Prostate gland (tissue), 2 donors: ENCODE measurements at places on chromosomes 3 and 15.
A peak's percentile ranks its signal among the peaks of the same experiment; 100 is the strongest.

- DNase-seq, result no peak
Observed at GRCh38 chr3:57557085-57557537, 1.0 kb downstream of the PDE12 start.

DNA sequence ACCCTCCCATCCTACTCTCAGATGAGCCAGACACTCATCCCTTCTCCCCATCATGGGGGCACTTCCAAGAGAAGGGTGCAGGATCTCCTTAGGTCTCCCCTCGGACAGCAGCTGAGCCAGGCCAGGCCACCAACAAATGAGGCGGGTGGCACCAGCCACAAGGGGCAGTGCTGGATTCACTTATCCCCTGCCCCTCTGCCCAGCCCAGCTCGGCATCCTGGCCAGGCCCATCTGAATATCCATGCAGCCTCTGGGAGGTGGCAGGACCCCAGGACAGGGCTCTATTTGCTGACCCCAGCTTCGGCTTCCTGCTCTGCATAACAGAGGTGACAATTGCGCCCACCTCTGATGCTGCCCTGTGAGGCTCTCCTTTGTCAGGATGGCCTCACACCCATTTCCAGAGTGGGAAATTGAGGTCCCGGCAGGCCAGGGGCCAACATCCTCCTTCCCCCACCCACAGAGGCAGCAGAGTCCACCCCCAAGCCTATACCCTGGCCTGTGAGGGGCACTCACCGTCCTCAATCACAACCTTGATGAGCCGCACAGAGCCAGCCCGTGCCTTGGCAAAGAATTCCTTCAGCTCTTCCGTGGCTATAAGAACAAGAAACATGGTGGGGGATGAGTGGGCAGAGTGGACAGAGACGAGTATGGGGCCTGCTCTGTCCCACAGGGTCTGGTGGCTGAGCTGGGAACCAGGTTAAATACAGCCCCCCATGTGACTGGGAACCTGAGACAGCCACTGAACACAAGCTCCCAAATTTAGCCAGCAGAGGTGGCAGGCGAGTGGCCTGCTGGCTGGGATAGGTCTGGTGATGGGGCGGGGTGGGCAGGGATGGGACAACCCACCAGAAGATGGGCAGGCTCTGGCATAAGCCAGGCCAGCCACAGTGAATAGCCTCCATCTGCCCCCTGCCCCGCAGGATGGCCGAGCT lies 4.2 kb downstream of the TWF2 start:
- no peak for DNase-seq

GRCh38 chr3:184716622-184717398 lies 4.9 kb upstream of the MAGEF1 start:
- DNase-seq, result no peak

- no peak for DNase-seq
Observed at GRCh38 chr3:59886790-59887189, 837.0 kb upstream of the CFAP20DC start.

- peak; percentile 46 for DNase-seq
Observed at GRCh38 chr15:40289140-40289775, 6.4 kb upstream of the ANKRD63 start.

GRCh38 chr15:47794252-47794914 lies 77.1 kb downstream of the SEMA6D start:
- DNase-seq, result peak; percentile 31

- no peak for DNase-seq
Observed at GRCh38 chr3:48516571-48516970, 12.6 kb upstream of the SHISA5 start.
